ENCODE measurements at places on chromosomes 2 and 18. TPM values are rescaled to one million over a fixed set of nuclear protein-coding genes. Genes with fewer than 3 reads are reported as not detected.

DNA sequence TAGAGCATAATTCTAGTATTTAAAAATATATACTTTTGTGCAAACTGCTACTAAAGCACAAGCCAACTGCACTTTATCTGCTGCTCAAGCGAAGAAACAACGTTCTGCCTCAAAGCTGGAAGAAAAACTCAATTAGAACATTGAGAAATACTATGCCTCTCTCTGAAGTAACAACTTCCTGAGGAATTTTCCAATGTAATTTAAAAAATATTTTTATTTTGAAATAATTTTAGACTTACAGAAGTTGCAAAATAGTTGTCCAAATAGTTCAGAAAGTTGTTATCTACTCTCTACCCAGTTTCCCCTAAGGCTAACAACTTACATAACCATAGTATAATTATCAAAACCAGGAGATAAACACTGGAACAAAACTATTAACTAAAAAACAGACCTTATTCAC is 12.3 kb upstream of the POLI start:
- no peak for DNase-seq

DNA sequence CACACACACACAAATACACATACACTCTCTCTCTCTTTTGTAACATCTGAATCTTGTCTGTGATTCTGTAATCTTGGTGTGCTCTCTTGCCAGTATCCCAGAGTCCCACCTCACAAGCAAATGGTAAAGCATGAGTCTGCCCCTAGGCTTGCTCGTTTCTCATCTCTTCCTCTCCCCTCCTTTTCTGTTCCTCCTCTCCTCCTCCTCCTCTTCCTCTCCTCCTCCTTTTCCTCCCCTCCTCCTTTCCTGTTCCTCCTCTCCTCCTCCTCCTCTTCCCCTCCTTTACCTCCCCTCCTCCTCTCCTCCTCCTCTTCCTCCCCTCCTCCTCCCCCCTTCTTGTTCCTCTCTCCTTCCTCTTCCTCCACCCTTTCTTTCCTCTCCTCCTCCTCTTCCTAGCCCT is 59.0 kb downstream of the TNFRSF11A start:
- DNase-seq, result no peak

DNA sequence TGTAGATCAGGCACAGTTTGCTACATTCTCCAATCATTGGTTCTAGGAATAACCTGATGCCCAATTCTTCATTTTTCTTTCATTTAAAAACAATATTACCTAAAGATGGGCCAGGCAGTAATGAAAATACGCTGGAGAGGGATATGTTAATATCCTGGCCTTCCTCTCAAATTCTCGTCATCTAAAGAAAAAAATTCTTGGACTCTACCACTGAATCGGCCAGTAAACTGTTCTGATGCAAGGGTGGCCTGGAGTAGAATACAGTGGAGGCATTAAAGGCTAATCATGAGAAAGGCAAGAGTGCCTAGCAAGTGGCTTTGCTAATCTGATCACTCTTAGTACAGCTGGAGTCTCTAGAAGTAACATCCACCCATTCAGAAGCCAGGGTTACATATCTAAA is 157.7 kb downstream of the ANTXR1 start:
- no peak for DNase-seq

The PROM2 gene
- total RNA-seq, result 0.83 TPM

DNA sequence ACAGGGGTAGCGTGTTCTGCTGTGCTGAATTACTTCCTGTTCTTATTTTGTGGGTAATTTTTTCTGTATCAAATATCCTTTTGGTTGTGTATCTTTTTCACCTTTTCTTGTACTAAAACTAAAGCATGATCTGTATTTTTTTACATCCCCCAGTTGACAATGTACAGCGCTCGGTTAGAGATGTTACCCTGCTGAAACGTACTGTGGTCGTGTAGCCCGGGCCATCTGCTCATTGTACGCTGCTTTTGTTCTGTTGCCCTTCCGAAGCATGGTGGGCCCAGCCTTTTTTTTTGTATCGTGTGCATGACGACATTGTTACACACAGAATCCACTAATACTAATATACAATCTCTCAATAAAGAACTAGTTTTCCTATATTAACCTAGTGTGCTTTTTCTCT is 233.1 kb downstream of the HAUS1 start:
- DNase-seq, result no peak

DNA sequence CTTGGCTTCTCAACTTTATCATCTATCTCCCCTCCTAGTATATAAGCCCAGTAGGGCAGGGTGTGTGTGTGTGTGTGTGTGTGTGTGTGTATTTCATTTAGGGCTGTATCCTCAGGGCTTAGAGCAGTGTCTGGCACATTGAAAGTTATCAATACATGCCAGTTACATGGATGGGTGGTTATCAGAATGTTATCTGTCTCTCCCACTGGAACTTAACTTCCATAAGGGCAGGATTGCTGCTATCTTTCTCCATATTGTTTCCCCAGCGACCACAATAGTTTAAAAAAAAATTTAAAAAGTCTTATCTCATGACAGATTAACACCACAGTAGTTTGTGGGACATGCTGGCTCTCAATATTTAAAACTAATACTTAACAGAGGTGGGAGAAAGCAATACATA is 488.9 kb downstream of the PLCL1 start:
- DNase-seq, result no peak

DNA sequence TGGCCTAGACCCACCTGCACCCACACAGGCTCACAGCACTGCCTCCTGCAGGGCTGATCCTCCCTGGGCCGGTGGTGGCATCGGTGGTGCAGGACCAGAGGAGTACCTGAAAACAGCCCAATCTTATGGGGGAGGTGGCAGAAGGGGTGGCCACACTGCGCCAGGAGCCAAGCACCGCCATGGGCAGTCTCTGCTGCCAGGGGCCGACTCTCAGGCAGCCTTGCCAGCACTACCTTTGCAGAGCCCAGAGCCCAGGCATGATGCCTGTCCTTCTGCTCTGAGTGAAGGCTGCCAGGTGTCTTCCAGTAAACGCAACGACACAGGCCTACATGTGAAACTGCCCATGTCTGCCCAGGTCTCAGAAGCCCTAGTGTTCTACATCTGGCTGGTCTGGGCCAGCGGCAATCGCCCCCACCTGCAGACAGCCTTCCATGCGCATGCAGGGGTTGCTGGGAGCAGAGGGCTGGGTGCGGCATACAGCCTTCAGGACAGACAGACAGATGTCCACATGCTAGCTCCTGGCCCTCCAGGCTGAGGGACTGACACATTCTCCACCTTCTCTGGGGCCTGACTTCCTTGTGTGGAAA is 6.8 kb downstream of the HS6ST1 start:
- DNase-seq, result no peak

The GKN1 gene
- total RNA-seq, result not detected

DNA sequence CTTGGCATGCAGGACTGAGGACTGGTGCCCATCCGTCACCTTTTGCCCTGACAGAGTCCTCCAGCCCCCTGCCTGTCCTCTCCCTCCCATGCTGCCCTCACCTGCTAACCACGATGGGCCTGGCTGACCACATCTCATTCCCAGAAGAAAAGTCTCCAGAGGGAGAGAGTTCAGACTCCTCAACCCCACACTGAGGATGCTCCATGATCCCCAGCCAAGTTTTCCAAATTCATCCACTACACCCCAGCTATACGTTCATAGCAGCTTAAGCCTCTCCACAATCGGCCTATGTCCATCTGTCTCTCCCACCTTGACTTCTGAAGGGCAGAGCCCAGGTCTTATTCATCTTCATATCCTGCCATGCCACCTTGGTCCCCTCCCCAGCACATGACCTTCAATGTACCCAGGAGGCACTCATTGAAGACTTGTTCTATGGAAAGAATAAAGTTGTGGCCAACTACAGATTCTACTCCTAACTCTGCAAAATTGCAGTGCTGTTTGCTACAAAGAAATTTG is 115.6 kb upstream of the ID2 start:
- DNase-seq, result no peak

- peak; percentile 9 for DNase-seq
Observed at GRCh38 chr2:148565272-148565894, 79.2 kb upstream of the EPC2 start.

- DNase-seq, result no peak
Observed at GRCh38 chr2:47503481-47504070, 100.6 kb downstream of the MSH2 start.

DNA sequence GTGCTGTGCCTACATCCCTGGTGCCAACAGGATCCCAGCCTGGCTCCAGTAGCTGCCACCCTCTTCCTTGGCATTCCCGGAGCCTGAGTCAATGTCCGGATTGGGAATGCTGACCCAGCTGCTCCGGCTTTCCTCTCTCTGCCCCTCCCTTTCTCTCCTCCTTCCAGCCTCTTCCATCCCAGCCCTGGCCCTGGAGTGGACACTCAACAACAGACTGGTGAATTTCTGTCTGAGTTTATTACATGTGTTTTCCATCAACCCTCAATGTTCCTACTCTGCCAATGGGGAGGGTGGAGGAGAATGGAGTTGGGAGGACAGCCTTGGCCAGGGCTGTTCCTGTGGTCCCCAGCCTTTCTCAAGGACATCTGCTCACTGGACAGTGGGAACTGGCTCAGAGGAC is 917 bp upstream of the PRKAG3 start:
- DNase-seq, result peak; percentile 97

- DNase-seq, result peak; percentile 35
Observed at GRCh38 chr18:49747876-49748275, 65.5 kb downstream of the ACAA2 start.

The SYT4 gene
- not detected for total RNA-seq

DNA sequence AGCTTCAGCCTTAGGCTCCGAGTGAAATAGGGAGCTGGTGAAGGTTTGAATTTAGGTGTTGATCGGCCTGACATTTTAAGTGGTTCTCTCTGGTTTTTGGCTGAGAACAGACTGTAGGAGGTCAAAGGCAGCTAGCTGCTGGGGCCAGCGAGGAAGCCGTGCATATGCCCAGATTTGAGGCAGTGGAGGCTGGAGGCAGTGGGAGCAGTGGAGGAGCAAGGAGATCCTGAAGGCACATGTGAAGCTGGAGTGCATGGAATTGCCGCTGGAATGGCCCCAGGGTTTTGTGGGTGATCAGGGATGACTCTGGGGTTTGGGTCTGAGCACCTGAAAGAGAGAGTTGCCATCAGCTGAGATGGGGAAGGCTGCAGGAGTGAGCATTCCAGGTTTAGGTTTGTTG is 25.1 kb downstream of the STEAP3 start:
- DNase-seq, result no peak

The IL1R2 gene
- not detected for total RNA-seq

The FMNL2 gene
- 7.0 TPM for total RNA-seq

GRCh38 chr2:218880102-218880858 is at the start of gene WNT10A:
TSS of gene WNT10A (plus strand) at chr2:218880852. CDS start at chr2:218880996, 144 bp downstream.
- DNase-seq, result peak; percentile 48

DNA sequence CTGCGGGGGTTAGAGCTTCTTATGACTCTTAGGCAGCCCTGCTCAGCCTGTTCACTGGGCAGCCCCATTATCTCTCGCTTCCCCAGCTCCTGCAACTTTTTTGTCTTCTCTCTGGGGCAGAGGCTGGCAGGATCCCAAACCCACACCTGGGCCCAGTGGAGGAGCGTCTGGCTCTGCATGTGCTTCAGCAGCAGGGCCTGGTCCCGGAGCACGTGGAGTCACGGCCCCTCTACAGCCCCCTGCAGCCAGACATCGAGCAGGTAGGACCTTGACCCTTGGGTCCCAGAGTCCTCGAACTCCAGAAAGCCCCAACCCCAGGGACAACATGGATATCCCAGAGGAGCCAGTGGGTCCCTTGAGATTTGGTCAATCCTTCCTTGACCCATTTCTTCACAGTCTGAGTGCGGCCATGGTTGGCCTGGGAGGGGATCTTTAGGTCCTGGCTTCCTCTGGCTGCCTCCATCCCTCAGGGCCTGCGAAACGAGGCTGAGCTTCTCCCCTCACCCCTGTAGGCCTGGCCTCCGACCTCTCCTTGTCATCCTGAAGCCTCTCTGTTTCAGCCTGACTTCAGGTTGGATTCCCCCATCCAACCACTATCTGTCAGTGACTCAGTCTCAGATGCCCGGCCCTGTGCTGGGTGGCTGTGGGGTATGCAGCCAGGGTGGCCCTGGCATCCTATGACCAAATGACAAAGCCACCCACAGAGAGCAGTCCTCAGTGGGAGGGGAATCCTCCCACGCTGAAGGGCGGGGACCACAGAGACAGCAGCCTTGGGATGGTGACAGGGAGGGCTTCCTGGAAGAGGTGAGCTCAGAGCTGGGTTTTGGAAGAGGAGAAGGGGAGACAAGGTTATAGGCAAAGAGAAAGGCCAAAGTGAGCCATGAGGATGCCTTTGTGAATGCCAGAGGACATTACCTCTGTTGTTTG is 214.2 kb downstream of the DYSF start:
- DNase-seq, result peak; percentile 23

The CLEC4F gene
- total RNA-seq, result not detected

DNA sequence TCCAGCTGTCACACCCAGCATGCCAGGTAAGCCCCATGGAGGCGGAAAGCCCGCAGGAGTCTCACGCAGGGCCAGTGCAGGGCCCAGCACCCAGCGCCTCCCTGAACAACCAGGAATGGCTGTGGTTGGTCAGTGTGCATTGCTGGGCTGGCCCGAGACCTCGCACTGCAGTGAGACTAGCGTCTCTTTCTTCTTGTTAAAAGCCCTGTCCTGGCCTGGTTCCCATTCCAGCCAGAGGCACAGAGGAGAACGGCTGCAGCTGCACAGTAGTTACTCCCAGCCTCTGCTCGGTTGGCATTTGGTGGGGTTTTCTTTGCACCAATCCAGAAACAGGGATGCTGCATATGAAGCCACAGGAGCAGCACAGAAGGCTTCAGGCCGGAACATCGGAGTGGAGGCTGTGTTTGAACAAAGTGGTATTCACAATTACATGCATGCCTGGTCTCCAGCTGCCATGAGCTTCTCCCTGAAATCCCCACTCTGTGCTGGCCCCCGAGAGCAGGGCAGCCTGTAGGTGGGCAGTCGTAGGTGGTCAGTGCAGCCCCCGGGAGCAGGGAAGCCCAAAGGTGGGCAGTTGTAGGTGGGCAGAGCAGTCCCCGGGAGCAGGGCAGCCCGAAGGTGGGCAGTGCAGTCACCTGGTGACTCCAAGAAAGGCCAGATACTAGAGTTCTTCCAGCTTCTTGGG is 163.7 kb upstream of the PXDN start:
- no peak for DNase-seq

The LCT gene
- total RNA-seq, result 0.16 TPM

The GPR155 gene
- 5.6 TPM for total RNA-seq

DNA sequence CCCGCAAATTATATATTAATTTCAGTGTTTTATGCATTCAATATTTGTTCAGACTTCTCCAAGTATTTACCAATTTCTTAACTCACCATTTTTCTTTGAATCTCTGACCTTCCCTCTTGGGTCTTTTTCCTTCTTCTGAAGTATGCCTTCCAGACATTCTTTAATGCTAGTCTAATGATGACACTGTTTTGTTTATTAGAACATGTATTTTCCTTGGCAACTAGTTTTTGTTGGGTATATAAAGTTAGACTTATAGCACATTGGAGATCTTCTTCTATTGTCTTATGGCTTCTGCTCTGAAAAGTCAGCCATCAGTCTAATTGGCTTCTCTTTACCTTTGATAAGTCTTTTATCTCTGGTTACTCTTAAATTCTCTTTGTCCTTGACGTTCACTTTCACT is 423.2 kb upstream of the NRP2 start:
- DNase-seq, result no peak
